ENCODE measurements at places on chromosomes 3 and 15.

DNA sequence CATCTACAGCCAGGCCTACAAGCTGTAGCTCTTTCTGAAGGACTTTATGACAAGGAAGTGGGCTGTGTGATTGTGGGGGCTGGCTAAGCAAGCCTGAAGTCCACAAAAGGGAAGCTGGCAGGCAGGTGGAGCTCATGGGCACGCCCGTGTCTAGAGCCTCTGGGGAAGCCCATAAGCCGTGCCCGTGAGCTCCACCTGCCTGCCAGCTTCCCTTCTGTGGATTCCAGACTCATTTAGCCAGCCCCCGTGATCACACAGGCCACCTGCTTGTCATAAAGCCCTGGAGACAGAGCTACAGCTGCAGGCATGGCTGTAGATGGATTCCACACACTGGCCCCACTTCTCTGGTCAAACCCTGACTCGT lies 15.2 kb downstream of the EFCC1 start:
- DNase-seq, result no peak

- DNase-seq, result no peak
These were observed 84.2 kb upstream of the IL12A start for GRCh38 chr3:159904455-159904854.

DNA sequence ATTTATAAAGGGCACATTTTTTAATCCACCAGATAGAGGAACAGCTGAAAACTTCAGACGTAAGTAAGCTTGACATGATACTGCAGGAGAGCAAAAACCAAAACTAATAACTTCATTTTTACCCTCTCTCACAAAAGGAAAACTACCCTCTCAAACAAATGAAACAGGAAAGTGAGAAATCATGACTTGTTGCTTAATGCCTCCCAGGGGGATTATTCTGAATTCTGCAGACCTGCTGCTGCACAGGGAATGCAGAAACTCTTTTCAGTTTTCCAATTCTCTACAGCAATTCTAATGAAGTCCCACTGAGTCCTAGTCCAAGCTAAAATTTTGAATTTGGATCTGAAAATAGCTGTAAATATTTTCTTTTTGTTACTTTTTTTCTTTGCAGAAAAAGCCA lies 637.1 kb upstream of the CCDC54 start:
- no peak for DNase-seq

- DNase-seq, result no peak
These were observed 136.7 kb downstream of the PLOD2 start for GRCh38 chr3:146024260-146024659.

- no peak for DNase-seq
These were observed 117.6 kb upstream of the CHMP2B start for GRCh38 chr3:87109465-87109864.

DNA sequence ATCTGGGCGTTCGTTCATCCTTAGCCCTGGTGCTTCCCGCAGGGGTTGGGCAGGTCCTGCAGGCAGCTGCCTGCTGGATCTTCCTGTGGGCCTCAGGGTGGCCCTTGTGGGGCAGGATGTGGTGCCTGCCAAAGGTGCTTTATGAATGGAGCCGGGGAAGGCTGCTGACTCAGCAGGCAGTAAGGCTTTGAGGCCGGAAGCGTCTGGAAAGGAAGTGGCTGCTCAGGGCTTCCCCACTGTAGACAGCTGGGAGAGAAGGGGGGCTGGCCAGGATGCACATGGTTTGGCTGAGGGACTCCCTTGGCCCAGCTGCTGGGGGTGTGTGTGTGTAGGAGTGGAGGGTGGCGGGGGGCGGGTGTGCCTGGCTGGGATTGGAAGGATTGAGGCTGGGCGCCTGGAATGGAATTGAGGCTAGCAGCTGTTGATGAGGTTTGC lies 12.9 kb downstream of the CD276 start:
- peak; percentile 86 for DNase-seq

GRCh38 chr15:29822684-29823459 lies 604 bp upstream of the TJP1 start:
- DNase-seq, result peak; percentile 66

DNA sequence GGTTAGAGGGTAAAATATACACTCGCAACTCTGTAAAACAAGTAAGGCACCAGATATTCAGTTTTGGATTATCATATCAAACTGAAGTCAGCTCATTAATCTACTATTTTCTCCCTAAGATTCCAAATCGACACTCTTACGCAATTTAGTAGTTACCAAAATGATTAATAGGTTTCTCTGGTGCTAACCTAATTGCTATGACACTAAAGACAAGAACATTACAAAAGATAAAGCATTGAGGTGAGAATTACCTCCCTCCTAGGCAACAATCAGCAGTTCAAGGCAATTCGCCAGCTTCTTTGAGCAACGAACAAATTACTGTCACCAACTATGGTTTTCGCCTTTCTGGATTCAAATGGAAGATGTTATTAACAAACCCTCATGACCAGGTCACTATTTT lies 1305.0 kb downstream of the ROBO2 start:
- no peak for DNase-seq

All from left ventricle myocardium inferior (tissue), 1 donor.